Activated T-helper 17 cell treated with anti-CD3 and anti-CD28 coated beads, Interleukin-2, amount 50 U/mL, for 72 hours (primary cell): ENCODE measurements at places on chromosomes 5 and 9. TPM values are rescaled to one million over a fixed set of nuclear protein-coding genes. Genes with fewer than 3 reads are reported as not detected.

The FCN2 gene
- total RNA-seq: not detected

DNA sequence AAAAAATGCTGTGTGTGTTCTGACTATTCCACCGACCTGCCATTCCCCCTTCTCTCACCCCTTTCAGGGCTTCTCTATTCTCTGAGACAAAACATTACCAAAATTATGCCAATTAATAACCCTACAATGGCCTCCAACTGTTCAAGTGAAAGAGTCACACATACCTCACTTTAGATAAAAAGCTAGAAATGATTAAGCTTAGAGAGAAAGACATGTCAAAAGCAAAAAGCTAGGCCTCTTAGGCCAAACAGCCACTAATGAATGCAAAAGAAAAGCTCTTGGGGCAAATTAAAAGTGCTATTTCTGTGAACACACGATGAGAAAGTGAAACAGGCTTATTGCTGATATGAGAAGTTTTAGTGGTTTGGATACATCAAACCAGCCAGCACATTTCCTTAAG is 279.6 kb upstream of the GRAMD2B start:
- no peak for ATAC-seq

The ACTBL2 gene
- not detected for total RNA-seq

GRCh38 chr9:134233022-134233421 is 68.7 kb upstream of the RNU6ATAC start:
- no peak for ATAC-seq

The WDR38 gene
- total RNA-seq: not detected

- ATAC-seq: no peak
Measured at GRCh38 chr9:5041390-5042115, 56.5 kb downstream of the JAK2 start.

The DMGDH gene
- 1.9 TPM for total RNA-seq

The IRX1 gene
- total RNA-seq: not detected

- no peak for ATAC-seq
Measured at GRCh38 chr9:36623280-36623679, 50.6 kb downstream of the MELK start.

The DRD1 gene
- total RNA-seq: not detected

The KIF4B gene
- not detected for total RNA-seq

The TMEFF1 gene
- not detected for total RNA-seq

DNA sequence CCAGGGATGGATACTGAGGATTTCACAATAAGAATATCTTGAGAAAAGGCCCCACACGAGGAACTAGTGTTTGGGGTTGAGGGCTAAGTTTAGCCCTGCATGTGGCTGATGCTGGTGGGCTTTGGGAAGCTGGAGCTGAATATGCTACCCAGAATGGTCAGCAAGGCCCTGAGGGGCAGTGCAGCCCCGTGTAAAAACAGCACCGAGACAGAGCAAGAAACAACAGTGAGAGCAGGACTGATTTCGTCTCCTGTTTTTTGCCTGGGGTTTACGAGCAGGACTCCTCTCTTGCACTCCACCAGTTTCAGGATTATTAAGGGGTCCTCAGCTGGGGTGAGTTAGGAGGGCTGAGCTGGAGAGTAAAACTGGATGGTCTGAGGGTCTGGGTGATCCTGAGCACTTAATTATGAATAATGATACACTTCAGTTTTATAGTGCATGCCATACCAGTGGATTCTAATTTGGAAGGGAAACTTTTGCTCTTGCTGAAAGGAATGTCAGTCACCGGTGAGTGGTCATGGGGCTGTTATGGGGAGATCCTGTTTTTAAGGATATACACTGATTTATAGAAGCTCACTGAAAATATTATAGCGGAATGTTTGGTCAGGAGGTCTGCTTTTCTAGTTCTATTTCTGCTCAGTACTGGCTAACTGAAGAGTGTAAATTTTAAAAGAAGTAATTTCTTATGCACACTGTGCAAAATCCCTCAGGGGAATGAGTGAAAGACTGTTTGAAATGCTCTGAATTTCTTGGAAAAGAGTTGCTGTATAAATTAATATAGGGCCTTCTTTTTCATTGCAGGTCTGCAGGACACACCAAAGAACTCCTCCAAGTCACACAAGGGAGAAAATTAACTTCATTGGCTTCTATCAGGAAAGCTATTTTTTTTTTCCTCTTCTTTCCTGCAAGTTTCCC is 42.7 kb upstream of the NFIB start:
- ATAC-seq: no peak

- ATAC-seq: no peak
Measured at GRCh38 chr5:168969326-168969886, 331.5 kb downstream of the SLIT3 start.

- ATAC-seq: peak; percentile 15
Measured at GRCh38 chr5:177496727-177497291, 595 bp downstream of the PDLIM7 start.

DNA sequence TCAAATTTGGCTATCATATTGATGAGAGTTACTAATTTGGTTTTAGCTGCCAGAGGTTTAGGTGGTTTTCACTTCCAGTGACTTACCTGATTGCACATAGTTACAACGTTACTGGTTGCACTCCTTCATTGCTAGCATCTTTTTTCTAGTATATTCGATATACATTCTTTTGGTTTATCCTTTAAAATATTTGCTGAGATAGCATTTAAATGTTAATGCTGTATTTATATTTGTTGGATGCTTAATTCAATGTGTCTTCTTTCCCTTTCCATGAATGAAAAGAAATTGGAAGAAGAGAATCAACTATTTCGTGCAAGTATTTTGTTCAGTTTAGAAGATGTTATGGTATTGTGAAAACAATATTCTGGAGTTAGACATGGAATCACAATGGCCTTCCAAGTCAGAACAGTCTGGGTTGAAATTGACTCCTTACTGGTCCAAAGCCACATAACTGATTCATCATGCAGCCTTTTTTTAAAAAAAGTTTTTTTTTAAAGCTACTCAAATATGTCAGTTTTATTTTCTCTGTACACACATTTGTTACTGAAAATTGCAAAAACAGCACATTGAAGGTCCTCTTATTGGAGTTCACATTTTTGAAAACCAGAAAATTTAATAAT is 2.2 kb downstream of the SPIN1 start:
- ATAC-seq: no peak

The PCDHGB5 gene
- total RNA-seq: 0.24 TPM

The CDC25C gene
- 11.5 TPM for total RNA-seq

The BHMT2 gene
- not detected for total RNA-seq

The PDE6A gene
- not detected for total RNA-seq

The PCDH1 gene
- not detected for total RNA-seq

- no peak for ATAC-seq
Measured at GRCh38 chr9:94150279-94150828, 66.1 kb downstream of the PTPDC1 start.

The DMRTA1 gene
- not detected for total RNA-seq

DNA sequence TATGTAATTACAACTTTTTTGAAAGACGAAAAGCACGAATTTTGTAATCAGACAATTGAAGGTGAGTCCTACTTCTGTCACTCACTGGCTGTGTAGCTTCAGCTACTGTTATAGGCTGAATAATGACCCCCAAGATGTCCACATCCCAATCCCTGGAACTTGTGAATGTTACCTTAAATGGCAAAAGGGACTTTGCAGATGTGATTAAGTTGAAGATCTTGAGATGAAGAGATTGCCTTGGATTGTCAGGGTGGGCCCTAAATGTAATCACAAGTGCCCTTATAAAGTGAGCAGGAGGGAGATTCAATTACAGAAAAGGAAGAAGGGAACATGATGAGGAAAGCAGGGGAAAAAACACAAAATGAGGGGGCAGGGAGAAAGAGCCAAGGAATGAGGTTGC is 326.2 kb upstream of the MSX2 start:
- no peak for ATAC-seq

The FOXD4L5 gene
- 0.37 TPM for total RNA-seq

GRCh38 chr9:1505489-1505888 is 455.3 kb downstream of the DMRT2 start:
- ATAC-seq: peak; percentile 80

DNA sequence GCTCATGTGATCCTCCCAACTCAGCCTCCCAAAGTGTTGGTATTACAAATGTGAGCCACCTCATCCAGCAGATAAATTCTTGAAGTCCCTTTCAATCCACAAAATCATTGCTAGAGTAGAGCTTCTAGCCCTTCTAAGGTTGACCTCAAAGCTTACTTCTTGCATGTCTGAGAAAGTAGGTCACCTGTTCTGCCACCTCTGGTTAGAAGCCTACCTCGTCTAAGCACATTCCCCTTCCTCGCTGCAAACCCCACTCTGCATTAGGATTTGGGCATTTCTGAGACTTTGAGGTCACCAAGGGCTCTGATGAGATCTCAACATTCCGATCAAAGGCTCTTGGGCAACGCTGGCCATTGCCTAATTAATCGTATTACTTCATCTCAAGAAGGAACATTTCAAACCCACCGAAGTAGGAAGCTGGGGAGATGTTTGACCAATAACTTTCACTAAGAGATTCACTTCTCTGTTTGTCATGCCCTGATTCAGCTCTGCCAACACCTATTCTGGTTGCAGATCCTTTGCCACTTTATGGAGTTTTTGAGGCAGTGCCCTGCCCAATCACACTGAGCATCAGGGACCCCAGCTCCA is 8.6 kb downstream of the ADAM19 start:
- ATAC-seq: peak; percentile 26

DNA sequence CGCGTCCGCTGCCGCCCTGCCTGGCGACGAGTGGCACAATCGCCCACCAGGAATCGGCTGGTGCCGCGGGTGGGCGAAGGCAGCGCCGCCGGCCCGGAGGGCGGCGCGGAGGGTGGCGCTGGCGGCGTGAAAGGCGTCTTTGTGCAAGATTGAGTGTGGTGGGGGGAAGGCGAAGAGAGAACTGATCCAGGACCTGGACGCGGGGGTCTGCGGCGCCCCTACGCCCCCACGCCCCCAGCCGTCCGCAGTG is 4.6 kb upstream of the RGMB start:
- ATAC-seq: no peak

The PTPRD gene
- total RNA-seq: 0.04 TPM

DNA sequence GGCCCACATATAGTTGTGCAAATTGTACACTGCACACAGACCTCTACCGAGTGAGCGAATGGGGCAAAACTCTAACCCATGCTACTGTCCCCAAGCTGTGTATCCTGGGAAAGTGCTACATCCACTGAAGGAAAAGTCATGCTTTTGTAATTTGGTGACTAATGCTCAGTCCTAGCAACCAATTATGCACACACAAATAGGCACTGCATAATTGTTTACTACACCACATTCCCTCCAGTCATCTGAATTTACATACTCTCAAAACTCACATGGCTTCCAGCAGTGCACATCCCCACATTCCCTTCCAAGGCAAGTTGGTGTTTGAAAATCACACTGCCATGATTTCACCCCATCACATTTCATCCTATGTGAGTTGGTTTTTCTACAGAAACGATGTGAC is 125.9 kb upstream of the OSMR start:
- ATAC-seq: no peak

DNA sequence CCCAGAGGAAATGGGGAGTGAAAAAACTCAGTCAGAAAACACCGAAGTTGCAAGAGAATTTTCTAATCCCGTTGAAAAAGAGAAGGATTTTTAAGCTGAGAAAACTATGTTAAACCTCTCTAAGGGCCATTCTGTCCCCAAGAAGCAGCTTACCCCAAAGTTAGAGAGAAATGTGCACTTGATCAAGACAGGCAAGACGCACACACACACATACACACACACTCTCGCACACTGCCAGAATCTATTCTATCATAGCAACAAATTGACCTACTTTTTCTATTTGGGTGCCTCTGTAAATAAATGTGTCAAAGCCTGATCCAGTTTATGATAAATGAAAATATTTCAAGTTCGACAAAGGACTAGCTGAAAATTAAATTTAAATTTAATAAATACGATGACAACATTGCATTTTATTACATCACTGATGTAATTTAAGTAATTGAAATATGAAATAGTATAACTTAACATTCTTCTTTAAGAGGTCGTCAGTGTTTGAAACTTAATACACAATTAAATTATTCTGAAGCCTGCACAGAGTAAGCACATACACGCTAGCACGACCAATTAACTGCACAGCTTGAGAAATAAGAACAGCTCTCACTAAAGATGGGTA is 5.9 kb downstream of the NFIL3 start:
- ATAC-seq: no peak

- ATAC-seq: no peak
Measured at GRCh38 chr9:17532461-17532860, 46.4 kb upstream of the SH3GL2 start.

DNA sequence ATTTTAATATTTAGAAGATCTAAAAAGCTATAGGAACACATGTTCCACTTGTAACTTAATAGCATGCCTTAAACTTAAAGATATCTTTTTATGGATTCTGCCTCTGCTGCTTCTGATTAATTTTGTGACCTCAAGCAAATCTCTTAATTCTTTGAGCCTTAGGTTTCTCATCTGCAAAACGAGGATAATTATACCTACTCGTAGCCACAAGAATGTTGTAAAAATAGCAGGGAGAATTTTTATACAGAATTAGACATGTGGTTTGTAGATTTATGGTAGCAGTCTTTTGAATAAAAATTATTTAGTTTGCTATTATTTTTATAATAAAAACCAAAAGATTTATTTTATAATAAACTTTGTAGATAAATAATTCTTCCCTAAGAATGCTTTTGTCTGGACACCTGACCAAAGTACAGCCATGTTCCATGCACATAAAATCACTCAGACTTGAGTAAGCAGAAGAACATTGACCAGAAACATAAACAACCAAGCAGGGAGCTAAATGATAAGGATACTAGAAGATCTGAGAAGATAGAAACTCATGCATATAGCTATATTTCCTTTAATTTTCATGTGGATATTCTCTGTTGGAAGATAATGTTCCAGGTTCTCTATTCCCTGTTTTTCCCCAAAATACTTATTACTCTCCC is 18.5 kb downstream of the C9orf85 start:
- ATAC-seq: no peak

DNA sequence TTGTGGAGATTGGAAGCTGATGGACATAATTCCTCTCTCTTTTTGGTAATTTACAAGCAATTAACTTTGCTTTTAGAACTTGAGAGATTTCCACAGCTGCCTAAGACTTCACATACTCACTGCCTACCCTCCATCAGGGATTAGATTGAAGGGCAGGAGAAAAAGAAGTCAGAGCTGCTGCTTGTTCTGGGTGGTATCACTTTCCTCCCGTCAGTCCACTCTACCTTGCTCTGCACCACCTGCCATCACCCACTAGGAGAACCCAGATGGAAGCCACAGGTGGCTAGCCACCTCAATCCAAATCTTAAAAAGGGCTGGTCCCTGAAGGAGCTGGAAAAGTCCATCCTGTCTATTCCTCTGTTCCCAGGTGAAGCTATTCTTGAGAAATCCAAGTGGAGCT is 10.5 kb downstream of the IRF1 start:
- ATAC-seq: no peak

- ATAC-seq: no peak
Measured at GRCh38 chr9:124660341-124660801, 110.7 kb downstream of the NR6A1 start.

The IL9 gene
- 10.2 TPM for total RNA-seq

DNA sequence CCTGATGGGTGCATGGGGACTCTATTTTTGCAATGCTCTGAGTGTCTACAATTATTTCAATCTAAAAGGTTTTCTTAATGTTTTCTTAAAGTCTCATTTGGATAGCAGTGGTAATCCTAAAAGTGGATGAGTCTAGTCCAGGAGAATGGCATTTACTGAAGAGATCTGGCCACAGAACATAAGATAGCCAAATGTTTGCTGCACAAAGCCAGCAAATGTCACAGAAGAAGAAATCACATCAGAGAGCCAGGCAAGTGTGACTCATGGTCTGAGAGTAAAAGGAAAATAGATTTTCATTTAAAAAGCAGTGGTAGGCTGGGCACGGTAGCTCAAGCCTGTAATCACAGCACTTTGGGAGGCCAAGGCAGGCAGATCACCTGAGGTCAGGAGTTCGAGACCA is 352.7 kb upstream of the GRAMD2B start:
- ATAC-seq: no peak

- ATAC-seq: no peak
Measured at GRCh38 chr5:35285011-35285410, 54.7 kb upstream of the PRLR start.

- no peak for ATAC-seq
Measured at GRCh38 chr5:57429513-57430120, 53.0 kb downstream of the ACTBL2 start.
